ENCODE measurements at places on chromosomes 6 and 20.

- no peak for DNase-seq
These were observed 79.1 kb downstream of the DTD1 start for GRCh38 chr20:18666803-18667415.

DNA sequence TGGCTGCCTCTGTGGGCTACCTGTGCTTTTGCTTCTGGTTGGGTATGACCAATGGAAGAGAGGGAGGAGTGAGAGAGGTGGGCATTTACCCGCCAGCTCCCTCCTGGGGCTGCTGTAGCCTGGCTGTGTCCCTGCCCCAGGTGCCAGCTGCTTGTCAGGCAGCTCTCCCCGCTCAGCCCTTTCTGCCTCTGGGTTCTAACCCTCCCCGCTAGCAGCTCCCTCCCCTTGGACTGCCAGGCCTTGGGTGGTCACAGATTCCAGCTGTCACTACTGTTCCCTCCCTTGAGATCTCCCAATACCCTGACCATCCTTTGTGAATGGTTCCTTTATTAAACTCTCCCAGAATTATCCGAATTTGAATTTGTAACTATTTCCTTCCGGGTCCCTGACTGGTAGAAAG is 95.5 kb upstream of the RNF24 start:
- DNase-seq, result no peak

DNA sequence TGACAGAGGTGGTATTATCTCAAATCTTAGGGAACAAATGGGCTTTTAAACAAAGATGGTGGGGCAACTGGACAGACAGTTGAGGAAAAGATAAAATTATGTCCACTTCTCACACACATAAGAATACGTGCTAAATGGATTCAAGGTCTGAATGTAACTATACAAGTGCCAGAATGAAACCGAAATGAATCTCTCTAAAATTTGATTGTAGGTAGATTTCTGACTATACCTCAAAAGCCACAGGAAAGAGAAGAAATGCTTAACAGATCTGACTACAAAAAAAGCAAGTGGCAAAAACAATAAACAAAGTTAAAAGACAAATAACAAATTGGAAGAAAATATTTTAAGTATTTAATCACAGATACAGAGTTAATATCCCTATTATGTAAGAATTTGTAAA is 182.7 kb upstream of the OLIG3 start:
- DNase-seq, result no peak

- peak; percentile 71 for DNase-seq
These were observed 39.4 kb downstream of the KIAA1755 start for GRCh38 chr20:38221119-38221589.
